Effector CD4-positive, alpha-beta T cell (primary cell): ENCODE measurements at places on chromosomes 1 and 21.

DNA sequence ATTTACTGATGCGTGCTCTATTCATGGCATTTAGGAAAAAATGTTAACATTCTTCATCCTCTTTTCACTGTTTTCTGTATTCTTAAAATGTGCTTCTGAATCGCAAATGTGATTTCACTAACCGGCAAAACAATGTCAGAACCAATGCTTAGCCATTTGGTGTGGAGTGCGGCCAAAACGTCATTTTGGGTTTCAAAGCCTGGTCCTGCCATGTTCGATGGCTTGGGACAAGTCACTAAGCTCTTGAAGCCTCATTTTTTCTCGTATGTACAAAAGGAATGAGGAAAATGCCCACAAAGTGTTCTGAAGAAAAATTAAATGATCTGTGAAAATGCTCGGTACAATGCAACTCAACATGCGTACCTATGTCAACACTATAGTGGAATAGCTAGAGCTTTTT, 175.3 kb downstream of the APP start:
- DNase-seq: no peak

GRCh38 chr1:214473387-214473786, 78.0 kb downstream of the PTPN14 start:
- DNase-seq: no peak

GRCh38 chr1:17360272-17360956, 11.6 kb upstream of the PADI6 start:
- DNase-seq: no peak

DNA sequence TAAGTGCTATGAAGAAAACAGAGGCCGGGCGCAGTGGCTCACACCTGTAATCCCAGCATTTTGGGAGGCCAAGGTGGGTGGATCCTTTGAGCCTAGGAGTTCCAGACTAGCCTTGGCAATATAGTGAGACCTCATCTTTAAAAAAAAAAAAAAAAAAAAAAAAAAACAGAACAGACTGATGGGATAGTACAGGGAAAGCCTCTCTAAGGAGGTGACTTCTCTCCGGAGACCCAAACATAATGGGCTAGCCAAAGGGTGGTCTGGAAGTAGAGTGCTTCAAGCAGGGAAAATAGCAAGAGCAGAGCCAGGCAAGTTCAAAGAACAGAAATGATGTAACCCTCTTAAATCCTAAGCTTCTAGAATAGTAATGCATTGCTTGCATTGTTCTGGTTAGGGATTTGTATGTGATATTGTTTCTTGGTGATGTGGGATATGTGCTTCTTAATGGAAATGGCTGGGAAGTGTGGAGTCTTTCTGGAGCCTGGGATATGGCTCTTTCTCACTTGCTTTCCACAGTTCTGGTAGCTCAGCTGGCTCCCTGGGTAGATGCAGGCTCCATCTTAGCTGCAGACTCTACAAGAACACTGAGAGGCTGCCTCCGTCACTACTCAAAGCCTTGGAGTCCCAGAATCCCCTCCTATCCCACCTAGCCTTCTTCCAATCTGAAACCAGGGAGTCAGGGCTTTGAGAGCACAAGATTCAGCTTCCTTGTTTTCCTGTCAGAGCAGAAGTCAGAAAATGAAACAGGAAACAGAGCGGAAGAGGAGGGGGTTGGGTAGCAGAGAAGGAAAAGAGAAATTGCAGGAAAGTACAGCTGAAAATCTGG, 1.9 kb upstream of the PIGV start:
- no peak for DNase-seq

DNA sequence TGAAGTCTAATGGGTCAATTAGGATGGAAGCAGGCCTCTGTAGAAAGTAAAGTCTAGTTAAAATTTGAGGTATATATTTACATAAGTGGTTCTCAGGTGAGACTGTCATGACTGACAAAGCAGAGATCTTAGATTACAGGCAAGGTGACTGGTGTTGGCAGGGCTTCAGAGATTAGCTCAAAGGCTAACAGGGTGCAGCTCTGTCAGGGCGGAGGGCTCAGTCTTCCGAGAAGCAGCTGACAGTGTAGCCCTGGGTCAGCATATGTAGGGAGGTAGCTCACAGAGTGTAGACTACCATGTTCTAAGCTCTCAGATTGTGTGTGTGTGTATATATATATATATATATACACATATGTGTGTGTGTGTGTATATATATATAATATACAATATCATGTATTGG, 54.7 kb downstream of the RBM11 start:
- no peak for DNase-seq

- no peak for DNase-seq
Observed at GRCh38 chr1:59502009-59502691, 205.3 kb downstream of the FGGY start.

DNA sequence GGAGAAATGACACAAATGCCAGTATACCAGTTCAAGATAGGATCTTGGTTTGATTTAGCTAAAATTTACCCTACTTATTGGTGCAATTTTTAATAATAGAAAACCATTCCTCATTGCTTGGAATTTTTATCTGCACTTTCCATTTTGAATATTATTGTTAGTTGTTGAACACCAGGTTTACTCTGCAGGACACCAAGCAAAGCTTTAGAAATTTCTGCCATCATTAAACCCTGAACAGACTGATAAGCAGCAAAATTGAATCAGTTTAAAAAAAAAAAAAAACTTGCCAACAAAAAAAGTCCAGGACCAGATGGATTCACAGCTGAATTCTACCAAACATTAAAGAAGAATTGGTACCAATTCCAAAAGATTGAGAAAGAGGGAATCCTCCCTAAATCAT, 71.5 kb downstream of the POU2F1 start:
- DNase-seq: no peak

- DNase-seq: no peak
Observed at GRCh38 chr1:66231681-66232463, 302.1 kb upstream of the SGIP1 start.

DNA sequence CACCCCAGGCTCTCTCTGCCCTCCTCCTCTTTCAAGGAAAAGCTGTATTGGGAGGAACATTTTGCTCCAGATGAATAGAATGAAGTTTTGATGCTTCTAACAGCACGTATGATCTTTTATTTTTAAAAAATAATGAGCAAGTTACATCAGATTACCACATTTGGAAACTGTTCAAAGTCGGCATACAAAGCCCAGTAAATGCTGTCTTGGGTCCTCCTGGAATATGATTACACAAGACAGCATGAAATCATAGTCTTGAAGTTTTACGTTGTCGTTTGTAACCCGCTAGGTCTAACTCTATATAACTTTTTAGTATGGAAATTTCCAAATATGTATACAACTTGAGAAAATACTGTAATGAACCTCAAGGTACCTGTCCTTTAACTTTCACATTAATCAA, 385.6 kb downstream of the HLX start:
- DNase-seq: no peak

DNA sequence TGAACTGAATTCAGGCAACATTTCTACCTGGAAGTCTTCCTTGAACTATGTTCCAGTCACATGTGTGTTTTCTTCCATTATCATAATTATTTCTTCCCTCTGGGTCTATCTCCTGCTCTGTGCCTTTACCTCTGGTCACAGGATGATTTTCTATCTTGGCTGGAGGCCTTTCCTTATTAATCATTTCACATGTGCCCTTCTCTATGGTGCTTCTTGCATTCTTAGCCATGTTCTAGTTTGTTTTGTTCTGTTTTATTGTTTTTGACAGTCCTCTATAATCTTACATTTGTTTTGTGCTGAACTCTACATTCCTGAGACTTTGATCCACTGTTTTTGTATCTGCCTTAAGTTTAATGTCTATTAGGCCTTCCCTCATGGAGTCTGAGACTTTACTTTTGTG, 51.0 kb downstream of the SGIP1 start:
- no peak for DNase-seq

DNA sequence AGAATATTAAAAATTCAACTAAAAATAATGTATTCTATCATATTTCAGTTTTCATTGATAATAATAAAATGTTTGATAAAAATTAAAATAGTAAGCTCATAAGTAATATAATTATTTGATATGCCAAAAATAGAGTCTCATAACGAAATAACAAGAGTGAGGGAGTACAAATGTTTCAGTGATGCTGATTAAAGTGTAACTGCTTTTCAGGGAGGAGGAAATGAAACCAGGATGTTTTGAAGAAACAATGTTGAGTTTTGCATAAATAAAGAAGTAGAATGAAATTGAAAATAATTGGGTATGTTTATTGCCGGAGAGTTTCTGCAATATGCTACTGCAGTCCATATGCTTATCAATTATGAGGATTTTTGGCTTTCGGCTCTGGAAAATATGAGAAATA, 1159.8 kb upstream of the ADGRL2 start:
- DNase-seq: no peak

GRCh38 chr1:192610112-192610889, 25.6 kb upstream of the RGS13 start:
- DNase-seq: no peak

DNA sequence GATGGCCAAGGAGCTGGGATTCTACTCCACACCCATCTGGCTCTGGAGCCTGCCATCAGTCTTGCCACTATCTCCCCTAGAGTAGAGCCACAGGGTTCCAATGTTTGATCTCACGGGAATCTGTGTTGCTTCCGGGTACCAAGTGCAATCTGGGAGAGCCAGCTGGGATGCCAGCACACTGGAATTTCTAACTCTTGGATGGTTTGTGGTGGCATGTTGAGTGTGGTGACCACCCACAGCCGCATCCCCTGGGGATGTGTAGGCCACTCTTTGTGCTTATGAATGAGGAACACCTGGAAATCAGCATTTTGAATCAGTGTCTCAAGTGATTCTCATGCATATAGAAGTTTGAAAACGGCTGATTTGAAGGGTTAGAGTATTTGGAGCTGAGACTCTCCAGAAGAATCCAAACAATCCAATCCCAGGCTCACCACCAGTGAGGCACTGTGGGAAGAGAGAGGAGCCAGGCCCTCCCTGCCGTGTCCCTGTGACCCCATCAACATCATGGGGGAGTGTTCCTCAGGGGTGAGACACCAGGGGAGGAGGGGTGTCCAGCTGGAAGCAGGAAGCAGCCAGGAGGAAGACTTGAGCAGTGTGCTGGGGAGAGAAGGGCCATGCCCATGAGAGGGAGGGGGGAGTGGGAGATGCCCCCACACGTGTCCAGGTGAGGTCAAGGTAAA, 13.4 kb downstream of the FBLIM1 start:
- DNase-seq: no peak

DNA sequence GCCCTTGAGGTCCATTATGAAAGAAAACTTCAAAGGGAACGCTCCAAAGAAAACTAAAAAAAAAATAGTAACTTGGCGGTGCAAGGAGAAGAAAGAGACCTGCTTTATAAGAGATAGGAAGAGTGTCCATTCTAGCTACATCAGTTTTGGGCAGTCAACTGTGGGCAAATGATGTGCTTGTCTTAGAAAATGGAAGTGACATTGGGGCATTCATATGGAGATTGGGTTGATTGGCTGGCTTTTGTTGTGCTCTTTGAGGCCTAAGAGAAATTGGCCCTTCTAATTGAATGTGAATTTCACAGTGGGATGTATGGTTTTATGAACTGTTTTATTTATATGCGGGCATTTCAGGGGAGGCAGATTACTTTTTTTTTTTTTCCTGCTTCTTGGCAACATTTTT, 13.2 kb downstream of the PPP1R12B start:
- DNase-seq: no peak

DNA sequence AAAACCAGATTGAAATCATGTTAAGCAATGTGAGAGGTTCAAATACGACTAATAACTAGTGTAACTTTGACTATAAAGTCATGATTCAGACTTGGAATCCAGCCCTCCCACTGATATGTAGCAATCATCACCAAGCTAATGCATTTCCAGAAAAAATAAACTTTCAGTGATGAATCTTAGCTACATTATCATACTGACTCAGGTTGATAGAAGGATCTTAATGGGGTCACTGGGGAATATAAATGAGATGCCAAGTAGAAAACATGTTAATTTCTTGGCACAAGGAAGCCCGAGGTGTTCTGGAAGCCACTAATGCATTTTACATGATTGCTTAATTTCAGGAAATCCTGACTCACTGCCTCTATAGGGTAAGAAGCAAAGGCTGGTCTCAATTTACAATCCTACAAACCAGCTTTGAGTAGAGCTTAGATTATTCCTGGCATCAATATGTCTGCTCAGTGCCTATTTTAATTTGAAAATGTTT, 67.7 kb downstream of the SELENOF start:
- no peak for DNase-seq

DNA sequence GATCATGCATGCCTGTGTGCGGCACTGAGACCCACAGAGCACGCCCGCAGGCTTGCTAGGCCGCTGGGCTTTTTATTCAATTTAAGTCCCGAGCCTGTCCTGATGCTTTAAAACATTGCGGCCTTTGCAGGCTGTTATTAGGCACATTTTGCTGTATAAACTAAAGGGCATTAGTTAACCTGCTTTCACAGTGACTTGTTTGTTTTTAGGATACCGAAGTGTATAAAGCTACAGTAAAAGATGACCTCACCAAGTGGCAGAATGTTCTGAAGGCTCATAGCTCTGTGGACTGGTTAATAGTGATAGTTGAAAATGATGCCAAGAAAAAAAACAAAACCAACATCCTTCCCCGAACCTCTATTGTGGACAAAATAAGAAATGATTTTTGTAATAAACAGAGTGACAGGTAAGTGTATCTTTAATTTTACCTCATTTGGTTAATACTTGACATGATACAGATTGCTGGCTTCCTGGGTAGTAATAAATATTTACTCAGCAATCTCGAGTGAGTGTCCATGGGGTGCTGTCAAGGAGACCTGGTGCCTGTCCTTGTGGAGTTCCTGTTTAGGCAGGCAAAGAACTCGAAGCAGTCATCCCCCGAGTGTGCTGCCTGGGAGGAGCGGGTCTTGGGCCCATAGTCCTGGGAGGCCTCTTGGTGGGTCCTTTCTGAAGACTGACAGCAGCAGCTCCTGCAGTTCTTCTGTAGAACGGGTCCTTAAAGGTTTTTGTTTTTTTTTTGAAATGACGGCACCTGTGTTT, 40.1 kb downstream of the TRAPPC10 start:
- no peak for DNase-seq

GRCh38 chr21:24217151-24217550, 1390.1 kb downstream of the MRPL39 start:
- DNase-seq: no peak

- no peak for DNase-seq
Observed at GRCh38 chr1:104092698-104093097, 343.0 kb downstream of the AMY1C start.

DNA sequence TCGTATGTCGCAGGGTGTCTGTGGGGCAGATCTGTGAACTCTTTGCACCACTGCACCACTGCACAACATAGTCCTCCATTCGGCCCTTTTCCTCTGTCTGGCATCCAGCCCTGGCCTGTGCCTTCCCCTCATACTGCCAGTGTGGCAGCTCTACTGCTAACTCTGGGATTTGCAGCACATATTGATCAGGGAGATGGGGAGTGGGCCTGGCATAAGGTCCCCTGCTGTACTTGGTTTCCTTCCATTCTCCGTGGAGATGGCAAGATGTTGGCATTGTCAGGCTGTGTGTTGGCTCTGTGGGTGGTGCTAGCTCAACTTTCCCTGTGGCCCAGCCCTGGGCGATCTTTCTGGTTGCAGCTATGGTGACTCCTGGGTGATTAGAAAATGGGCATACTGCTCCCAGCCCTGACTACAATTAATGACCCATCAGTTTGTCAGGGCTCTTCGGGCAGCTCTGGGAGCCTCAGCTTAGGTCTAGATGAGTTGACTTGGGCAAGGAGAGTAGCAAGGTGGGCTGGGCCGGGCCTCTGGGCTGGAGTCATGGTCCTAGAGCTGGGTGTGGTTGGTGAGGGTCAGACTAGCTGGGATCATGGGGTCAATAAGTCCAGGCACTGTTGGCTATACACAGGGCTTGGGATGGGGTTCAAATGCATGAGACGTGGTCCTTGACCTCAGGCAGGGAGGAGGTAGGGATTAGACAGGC, 11.4 kb downstream of the PTPRU start:
- DNase-seq: no peak
